ENCODE measurements at places on chromosomes 12 and 14.

DNA sequence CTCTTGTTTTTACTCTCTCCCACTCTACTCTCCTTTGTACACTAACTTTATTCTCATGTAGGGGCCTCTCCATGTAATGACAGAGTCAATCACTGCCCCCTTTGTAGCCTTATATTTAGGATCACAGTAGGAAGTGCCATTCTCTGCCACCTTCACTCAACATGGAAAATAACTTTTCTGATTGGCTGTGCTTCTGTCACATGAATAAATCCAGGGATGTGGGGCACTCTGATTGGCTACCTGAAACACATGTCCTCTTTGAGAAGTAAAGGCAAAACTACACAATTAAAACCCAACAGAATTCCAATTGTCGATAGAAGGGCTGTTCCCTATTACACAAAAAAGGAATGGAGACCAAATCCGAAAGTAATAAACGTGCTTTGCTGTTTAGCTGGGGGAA lies at the start of gene RNASE9:
RNASE9 (minus strand) TSS at position 87 of the 400 bp plus-strand sequence.
- DNase-seq, result no peak

GRCh38 chr12:98513379-98514322 lies 1.7 kb upstream of the TMPO start:
- DNase-seq, result no peak

DNA sequence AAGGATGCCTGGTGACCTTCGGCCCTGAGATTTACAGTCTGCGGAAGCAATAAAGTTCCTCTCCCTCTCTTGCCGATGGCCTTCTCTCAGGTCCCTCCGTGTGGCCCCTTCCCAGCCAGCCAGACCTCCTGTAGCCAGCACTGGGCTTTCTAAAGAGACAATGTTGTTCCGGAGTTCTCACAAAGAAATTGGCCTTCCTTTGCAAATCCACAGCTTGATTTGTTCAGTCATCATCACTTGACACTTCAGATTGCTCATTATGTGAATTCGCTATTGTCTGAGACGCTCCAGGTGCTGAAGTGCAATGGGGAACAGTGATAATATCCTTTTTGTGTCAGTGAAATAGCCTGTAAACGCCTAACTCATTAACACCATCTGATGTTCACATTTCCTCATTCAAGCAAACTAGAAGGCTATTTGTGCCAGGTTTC lies 43.7 kb upstream of the GPHB5 start:
- no peak for DNase-seq

DNA sequence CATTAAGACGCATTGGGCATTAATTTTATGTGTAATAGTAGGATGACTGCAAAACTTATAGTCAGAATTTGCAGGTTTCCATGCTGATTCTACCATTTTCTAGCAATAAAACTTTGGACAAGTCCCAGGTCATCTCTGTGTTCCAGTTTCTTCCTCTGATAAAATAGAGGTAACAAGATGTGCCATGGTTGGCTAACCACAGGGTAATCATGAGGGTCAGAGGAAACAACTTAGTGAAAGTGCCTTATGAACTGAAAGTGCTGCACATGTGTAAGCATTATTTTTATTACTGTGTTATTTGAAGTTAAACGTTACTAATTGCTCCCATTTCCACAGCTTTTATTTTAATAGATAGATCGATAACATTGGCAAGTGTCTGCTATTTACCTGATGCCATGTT lies 21.1 kb downstream of the SMCO2 start:
- DNase-seq, result no peak

DNA sequence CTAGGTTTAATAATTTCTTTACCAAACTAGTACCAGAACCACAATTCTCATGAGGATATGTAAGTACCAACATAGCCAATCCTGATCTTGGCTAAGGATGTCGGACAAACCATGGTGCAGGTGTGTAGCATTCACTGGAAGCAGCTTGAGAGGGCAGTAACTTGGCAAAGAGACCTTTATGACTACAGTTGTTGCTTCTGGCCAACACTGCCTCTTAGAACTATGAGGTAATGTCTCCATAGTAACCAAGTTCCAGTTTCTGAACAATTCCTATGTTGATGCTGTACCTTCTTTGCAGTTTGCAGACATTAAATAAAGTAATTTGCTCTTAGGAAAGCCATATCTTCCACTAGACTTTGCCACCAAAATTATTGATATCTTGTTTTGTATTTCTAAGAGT lies at the start of gene LMNTD1:
LMNTD1 (minus strand) TSS at position 186 of the 400 bp plus-strand sequence. CDS start 324 bp downstream, outside the sequence.
- no peak for DNase-seq

Measured in upper lobe of right lung (tissue), 1 donor.